ENCODE measurements at places on chromosomes 5 and 9.

DNA sequence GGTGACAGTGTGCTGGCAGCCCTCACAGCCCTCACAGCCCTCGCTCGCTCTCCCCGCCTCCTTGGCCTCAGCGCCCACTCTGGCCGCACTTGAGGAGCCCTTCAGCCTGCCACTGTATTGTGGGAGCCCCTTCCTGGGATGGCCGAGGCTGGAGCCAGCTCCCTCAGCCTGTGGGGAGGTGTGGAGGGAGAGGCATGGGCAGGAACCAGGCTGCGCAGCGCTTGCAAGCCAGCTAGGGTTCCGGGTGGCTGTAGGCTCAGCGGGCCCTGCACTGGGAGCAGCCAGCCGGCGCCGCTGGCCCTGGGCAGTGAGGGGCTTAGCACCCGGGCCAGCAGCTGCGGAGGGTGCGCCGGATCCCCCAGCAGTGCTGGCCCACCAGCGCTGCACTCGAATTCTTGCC is 177.0 kb downstream of the MSX2 start:
- no peak for DNase-seq

- DNase-seq = no peak
These were observed 31.6 kb upstream of the ADCY2 start for GRCh38 chr5:7364226-7364875.

GRCh38 chr9:35432076-35432475 is 57.8 kb upstream of the RUSC2 start:
- DNase-seq = no peak

- no peak for DNase-seq
These were observed 124.7 kb upstream of the NIPBL start for GRCh38 chr5:36751886-36752285.

DNA sequence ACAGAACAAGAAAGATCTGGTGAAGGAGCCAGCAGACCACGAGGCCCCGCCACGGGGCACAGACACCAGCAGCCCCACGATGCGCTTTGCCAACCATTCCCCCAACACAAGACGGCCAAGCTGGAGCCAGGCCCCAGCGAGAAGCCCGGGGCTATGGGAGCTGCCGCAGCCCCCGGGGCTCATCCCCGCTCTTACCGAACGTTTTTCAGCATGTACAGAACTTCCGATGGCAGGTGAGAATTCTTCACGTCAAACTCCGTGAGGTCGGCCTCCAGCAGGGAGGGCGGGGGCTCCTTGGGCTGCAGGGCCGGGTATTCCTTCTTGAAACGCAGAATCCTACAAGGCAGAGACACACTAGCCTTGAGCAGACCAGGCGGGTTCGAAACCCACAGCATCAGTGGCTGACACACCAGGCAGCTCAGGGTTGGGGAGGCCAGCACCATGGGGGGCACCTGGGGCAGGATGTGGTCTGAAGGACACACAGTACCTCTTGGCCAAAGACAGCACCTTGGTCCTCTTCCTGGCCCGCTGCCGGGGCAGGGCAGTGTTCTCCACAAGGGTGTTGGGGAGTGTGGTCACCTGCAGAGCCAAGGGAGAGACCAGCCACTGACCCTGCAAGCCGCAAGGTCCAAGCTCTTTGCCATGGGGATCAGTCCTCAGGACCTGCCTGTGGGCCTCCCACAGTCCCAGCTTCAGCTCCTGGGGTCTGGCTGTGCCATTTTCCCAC is 6.8 kb downstream of the PNPLA7 start:
- DNase-seq = no peak

DNA sequence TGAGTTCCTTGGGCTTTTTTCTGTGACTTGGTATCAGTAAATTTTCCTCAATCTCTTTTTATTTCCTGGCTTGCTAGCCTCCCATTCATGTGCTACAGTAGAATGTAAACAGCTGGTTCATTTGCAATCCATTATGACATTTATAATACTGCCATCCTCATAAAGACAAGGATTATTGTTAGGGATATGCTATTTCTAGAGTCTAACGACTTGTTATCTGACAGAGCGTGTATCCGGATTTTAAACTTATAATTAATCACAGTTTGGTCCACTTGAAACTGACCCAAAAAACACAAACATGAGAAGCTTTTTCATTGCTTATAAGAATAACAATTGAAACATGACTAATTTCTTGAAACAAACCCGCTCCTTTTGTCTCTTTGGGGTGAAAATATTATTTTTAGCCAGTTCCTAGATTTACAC is 585.8 kb downstream of the TLE4 start:
- no peak for DNase-seq

- no peak for DNase-seq
These were observed 160.0 kb downstream of the CCDC192 start for GRCh38 chr5:127863161-127863560.

Measured in stimulated activated CD4-positive, alpha-beta T cell treated with anti-CD3 and anti-CD28 coated beads, Interleukin-12 subunit alpha, Interleukin-12 subunit beta, amount 100 ng/mL, for 24 hours (primary cell).